ENCODE measurements at places on chromosomes 2 and 18.

DNA sequence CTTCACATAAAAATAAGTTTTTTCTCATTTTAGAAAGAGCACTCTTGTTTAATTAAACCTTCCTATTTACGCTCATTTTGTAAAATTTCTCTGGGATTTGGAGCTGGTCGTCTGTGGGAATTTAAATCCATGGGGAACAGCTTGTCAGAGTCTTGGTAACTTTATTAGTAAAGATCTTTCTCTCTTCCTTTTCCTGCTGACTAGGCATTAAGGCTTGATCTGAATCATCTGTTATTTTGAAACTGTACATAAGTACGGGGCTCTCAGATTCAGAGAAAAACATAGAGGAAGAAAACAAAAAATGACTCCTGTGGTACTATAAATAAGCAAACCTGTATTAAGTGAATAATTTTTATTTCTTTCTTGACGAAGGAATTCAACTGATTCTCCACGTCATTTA, 150.2 kb downstream of the ST6GAL2 start:
- no peak for DNase-seq

DNA sequence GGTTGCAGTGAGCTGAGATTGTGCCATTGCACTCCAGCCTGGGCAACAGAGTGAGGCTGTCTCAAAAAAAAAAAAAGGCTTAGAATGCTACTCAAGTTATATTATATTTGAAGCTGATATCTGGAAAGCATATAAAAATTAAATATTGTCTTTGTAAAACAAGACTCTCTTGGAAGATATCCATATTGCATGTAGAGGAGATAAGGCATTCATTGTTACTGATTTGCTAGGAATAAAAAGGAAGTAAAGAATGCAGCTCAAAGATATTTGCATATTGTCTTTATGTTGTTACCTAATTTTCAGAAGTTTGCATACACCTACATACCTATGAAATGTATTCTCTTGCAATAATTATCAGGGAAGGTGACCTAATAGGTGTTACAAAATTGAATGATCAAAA, 79.4 kb downstream of the MYOM1 start:
- no peak for DNase-seq

DNA sequence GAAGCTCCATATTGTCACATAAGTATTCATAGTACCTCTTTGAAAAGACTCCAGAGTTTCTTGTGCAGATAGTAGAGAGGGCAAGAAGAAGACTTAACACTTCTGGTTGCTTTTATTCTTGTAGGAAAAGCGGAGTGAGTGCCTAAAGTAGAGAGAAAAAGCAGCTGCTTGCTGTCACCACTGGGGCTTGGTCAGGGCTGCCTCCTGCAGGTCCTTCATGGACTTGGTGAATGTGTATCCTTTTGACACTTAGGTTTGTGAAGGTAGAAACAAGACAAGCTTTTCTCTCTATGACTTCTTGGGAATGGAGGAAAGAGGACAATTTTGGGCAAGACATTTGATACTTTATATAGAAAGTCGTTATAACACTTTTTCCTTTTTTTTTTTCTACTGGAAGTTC, 312.8 kb upstream of the FANCL start:
- no peak for DNase-seq

GRCh38 chr2:218875692-218876246, 4.9 kb upstream of the WNT10A start:
- no peak for DNase-seq

DNA sequence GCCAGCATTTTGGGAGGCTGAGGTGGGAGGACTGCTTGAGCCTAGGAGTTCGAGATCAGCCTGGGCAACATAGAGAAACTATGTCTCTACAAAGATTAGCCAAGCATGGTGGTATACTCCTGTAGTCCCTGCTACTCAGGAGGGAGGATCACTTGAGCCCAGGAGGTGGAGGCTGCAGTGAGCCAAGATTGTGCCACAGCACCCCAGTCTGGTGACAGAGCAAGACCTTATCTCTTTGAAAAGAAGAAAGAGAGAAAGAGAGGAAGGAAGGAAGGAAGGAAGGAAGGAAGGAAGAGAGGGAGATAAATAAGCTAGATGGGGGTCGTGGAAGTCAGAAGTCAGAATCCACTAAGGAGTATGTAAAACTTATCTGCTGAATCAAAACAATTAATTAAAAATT, 16.2 kb downstream of the GPR75 start:
- DNase-seq, result no peak

DNA sequence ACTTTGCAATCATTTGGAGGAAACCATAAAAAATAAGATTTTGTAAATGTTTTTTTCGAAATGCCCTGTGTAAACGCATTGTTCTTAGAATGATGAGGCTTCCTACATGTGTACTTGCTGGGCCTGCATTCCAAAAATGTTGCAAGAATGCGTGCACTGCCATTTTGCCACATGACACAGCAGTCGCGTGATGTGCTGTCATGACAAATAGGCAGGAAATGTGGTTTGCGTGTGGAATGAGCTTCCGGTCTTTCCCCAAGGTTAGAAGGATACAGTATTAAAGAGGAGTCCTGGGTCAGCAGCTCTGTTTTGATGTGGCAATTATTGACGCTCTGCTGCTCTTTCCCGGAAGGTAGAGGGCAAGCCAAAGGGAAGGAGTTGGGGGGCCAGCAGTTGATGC, 18.1 kb upstream of the SERPINB2 start:
- DNase-seq, result no peak

GRCh38 chr2:80482276-80482675, 177.7 kb upstream of the LRRTM1 start:
- DNase-seq, result no peak

GRCh38 chr18:61348230-61348629, 15.0 kb downstream of the CDH20 start:
- DNase-seq, result no peak

DNA sequence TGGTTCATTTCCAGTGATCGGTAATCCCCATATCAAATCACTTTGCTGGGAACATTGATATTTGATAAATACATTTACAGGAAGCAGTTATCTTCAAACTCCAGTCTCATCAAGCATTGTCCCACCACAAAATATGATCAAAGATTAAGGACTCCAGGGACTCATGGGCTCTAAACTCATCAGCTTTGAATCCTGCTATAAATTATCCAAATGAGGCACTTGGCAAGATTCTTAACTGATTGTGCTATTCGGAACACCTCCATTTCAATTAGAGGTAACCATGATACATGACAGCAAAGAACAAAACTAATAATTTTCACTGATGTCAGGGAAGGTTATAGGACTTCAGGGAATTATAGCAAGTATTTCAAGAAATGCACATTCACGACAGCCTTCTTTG, 1088.1 kb upstream of the PIK3C3 start:
- no peak for DNase-seq

- DNase-seq, result no peak
Measured at GRCh38 chr2:45289997-45290709, 280.9 kb upstream of the SIX2 start.
